ENCODE measurements at places on chromosomes 6 and 20. TPM values are rescaled to one million over a fixed set of nuclear protein-coding genes. Genes with fewer than 3 reads are reported as not detected.

DNA sequence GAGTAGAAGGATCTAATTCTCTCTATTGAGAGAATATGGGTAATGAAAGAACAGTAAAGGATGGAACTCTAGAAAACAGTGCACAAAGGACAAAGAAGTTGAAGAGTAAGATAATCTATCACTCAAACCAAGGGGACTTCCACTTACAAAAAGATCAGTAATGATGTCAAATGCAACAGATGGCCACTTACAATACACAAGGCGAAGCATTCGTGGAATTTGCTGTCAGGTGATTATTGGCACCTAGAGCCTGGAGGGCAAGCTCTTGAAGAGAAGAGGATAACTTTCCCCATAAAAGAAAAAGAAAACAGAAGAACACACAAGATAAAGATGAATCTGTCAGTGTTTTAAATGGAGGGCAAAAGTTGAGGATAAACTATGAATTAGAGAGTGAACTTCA is 256.0 kb upstream of the TCF21 start:
- no peak overlapping the region for H3K27ac ChIP-seq
- no peaks in the 10 kb centered on the region for H3K4me1 ChIP-seq
- no peak overlapping the region for H3K4me3 ChIP-seq
- no peak for DNase-seq
- no peaks in the 10 kb centered on the region for H3K27me3 ChIP-seq

DNA sequence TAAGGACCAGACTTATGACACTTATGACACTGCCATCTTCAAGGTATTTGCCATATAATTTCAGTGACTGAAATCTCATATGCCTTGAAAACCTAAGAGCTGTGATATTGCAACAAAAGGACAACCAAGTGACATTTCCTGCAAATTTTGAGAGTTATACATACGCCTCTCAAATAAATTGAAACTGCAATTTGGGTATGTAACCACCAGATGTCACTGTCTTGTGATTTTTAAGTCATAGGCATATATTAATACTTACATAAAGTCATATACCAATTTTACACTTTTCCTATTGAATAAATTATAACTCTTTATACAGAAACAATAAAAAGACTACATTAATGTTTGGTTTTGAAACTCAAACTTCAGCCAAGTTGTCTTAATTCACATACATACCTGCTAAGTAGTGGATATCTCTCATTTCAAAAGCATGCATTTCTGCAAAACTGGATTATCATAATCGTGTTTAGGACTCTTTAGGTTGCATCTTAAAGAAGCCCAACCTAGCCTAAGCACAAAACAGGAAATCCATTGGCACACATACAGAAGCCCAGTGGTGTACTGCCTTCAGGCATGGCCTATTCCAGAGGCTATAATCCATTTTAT is 180.2 kb downstream of the PACRG start:
- H3K4me3 ChIP-seq = no peak overlapping the region
- no peaks in the 10 kb centered on the region for H3K27me3 ChIP-seq
- no peak for DNase-seq
- no peaks in the 10 kb centered on the region for H3K4me1 ChIP-seq
- no peak overlapping the region for H3K27ac ChIP-seq
- H3K36me3 ChIP-seq = no peaks in the 10 kb centered on the region

DNA sequence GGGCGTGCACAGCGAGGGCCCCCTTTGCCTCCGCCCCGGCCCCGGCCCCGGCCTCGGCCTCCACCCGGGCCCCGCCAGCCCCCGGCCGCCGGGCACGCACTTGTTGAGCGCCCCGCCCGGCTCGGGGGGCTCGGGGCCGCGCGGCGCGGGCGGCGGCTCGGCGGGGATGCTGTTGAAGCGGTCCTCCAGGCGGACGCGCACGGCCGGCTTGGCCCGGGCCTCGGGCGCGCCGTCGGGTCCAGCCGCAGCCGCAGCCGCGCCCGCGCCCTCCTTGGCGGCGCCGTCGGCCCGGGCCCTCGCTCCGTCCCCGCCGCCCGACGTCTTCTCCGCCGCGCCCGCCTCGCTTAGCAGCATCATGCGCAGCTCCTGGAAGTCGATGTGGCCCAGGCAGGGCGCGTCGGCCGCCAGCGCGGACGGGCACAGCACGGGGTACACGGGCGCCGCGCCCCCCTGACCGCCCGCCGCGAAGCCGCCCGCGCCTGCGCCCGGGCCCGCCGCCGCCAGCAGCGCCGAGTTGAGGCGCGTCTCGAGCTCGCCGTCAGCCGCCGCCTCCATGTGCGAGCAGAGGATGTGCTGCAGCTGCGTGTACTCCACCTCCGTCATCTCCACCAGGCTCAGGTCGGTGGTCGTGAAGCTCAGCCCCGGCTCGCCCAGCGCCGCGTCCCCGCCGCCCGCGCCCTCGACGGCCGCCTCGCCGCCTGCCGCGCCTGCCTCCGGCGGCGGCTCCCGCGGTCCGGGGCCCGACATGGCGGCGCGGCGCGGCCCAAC is 514 bp downstream of the TCFL5 start:
- peak overlapping the region; percentile 47 for H3K4me3 ChIP-seq
- H3K27ac ChIP-seq = no peak overlapping the region
- DNase-seq = peak; percentile 49
- peaks cover 8% of the 10 kb centered on the region for H3K36me3 ChIP-seq
- H3K4me1 ChIP-seq = peaks cover 19% of the 10 kb centered on the region

DNA sequence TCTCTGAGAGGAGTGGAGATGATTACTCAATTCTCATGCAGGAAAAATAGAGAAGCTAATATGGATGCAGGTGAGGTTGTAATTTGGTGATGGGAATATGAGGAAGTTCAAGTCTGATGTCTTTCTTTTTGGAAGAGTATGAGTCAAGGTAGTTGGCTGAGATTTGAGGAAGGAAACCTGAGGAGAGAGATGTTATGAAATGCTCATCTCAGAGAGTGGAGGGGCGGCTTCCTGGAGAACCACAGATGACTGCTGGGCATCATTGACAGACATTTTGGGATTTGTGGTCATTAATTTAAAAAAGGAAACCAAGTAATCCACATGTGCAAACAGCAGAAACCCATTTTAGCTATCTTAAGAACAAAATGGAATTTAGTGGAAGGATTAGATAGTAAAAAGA is 72.5 kb upstream of the UST start:
- H3K36me3 ChIP-seq = peaks cover 1% of the 10 kb centered on the region
- H3K27ac ChIP-seq = no peak overlapping the region
- no peaks in the 10 kb centered on the region for H3K4me1 ChIP-seq
- no peak for DNase-seq

DNA sequence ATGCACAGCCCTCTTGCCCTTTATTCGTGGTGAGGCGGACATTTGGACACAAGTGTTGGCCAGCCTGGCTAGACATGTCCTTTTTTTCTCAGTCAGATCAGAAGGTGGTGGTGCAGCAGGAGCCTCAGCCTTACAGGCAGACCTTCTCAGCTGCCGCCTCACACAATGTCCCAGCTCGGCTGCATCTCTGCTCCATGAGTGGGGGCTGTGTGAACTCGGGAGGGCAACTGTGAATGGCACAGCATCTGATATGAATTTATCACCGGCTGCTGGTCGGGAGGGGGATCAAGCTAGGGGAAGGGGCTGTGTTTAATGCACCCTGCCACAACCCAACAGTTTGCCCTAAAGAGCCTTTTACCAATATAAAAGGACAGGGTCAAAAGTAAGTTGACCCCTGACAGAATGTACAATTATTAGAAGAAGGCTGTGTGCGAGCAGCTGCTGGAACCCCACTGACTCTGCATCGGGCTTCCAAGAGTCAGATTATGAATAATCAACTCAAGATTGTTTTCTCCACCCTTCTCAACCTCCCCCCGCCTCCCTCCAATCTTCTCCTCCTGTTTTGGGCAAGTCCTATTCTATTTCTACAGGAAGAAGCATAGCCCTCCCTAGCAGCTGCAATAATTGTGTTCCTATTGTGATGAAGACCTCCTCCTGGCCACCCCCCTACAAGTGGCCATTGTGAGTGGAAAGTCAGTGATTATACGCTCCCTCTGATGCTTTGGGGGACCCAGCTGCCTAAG is 245.2 kb downstream of the PKHD1 start:
- no peak overlapping the region for H3K4me3 ChIP-seq
- H3K27ac ChIP-seq = no peak overlapping the region
- H3K4me1 ChIP-seq = no peaks in the 10 kb centered on the region

DNA sequence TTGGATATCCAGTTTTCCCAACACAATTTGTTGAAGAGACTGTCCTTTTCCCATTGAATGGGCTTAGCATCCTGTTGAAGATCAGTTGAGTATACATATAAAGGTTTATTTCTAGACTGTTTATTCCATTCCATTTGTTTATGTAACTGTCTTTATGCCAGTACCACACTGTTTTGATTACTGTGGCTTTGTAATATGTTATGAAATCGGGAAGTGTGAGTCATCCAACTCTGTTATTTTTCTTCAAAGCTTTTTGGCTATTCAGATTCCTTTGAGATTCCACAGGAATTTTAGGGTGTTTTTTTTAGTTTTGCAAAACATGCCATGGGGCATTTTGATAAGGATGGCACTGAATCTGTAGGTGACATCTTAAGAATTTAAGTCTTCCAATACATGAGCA is 188.3 kb downstream of the BMP7 start:
- no peaks in the 10 kb centered on the region for H3K36me3 ChIP-seq
- peaks cover 6% of the 10 kb centered on the region for H3K27me3 ChIP-seq
- no peak overlapping the region for H3K27ac ChIP-seq

GRCh38 chr6:143135797-143136561 is 75.3 kb downstream of the AIG1 start:
- H3K36me3 ChIP-seq = peaks cover 59% of the 10 kb centered on the region
- H3K4me3 ChIP-seq = peak overlapping the region; percentile 13
- no peak for DNase-seq
- peaks cover 49% of the 10 kb centered on the region for H3K4me1 ChIP-seq
- no peaks in the 10 kb centered on the region for H3K27me3 ChIP-seq
- H3K27ac ChIP-seq = peak overlapping the region; percentile 89

CDC5L gene
- total RNA-seq = 20.4 TPM

DNA sequence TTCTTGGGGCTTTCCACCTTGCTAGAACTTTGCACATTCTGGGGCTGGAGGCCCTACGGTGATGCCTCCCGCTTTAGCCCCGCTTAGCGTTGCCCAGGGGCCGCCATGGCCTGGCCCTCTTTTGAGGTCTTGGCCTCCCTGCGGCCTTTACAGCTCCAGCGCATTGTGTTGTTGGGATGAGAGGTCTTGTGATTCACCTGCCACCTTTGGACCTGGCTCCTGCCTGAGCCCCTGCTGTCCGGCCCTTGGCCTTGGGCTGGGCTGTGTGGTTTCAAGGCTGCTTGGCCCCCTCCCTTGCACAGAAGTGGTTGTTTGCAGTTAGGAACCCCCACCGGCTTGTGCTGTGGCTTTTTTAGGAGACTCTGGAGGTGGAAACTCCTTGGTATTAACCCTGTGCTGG is 61.0 kb upstream of the CDH4 start:
- H3K27ac ChIP-seq = no peak overlapping the region
- peaks cover 1% of the 10 kb centered on the region for H3K27me3 ChIP-seq
- DNase-seq = no peak
- no peaks in the 10 kb centered on the region for H3K4me1 ChIP-seq
- no peak overlapping the region for H3K4me3 ChIP-seq

MAFB gene
- not detected for total RNA-seq
